SHP77 treated with DMSO at 0.1 percent for 48 hours (cell line): ENCODE measurements at places on chromosomes 2 and 18.

DNA sequence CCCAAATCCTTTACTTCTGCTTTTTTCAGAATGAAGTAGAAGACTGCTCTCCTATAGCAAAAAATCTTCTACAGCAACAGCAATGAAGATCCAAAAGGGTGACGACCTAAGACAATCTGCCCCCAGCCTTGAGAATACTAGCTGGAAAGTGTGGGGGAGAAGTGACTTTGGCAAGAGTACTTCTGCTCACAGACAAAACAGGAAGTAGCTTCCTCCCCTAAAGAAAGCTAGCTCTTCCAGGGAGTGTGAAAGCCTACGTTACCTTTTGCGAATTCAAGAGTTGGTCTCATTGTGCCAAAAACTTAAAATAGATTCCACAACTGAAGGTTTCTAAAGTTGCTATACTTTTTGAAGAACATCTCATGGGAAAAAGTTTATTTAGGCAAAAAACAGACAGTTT lies 1069.2 kb upstream of the CHAC2 start:
- DNase-seq: no peak

DNA sequence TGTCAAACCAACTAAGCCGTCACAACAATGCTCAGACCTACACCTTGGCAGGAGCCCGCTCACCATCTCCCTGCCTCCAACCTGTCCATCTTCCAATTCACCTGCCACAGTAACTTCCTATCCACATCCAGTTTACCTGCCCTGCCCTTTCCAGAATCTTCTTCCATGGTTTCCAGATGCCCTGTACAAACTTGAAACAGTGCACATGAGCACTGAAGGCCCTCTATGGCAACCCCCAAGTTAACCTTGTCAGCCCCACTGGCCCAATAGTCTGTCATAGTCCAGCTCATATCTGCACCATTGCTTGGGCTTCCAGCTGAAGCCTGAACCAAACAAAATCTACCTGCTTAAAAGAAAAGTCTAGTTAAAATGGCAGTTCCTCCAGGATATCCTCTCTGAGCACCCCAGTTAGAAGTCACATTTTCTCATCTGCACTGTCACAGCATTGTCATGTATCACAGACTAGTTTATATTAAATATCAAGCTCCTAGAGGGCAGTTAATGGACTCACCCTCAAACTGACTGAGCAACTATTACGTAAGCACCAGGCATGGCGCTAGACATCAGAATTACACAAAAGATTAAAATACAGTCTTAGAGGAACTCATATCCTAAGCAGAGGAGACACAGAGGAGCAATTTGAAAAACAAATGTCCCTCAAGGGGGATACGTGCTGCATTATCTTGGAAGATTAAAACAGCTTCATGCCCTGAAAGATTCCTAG lies 11.6 kb downstream of the NFE2L2 start:
- DNase-seq: no peak

- DNase-seq: no peak
Observed at GRCh38 chr18:42564761-42565160, 550.7 kb downstream of the RIT2 start.

- no peak for DNase-seq
Observed at GRCh38 chr2:2187196-2187595, 143.9 kb downstream of the MYT1L start.

- DNase-seq: no peak
Observed at GRCh38 chr2:122636097-122636496, 880.6 kb downstream of the TSN start.

DNA sequence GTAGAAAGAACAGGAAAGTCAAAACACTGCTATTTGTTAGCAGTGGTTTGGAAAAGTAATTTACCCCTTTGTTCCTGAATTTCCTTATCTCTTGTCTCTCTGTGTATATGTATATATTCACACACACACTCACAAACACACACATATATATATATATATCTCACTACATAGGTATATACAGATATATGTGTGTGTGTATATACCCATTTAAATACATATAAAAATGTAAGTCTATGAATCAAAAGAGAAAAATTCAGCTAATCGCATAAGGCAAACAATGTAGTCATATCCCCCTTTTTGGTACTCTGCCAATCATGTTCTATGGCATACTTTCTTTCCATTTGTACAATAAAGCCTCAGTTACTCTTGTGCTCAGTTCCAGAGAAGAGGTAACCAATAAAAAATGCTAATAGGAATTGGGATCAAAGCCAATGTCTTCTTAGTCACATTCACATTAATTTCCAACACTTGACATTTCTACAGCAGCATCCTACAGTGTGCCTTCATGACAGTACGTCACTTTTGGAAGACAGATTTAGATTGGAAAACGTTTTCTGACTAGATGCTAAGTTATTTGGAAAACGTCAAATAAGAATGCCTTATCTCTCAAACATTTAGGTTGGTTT lies 94.6 kb downstream of the MC4R start:
- no peak for DNase-seq

- DNase-seq: no peak
Observed at GRCh38 chr2:108226564-108226963, 13.2 kb upstream of the SULT1C3 start.

GRCh38 chr2:55431982-55432627 lies 12.4 kb upstream of the CCDC88A start:
- DNase-seq: peak; percentile 37

GRCh38 chr2:225120186-225120585 lies 77.9 kb upstream of the DOCK10 start:
- DNase-seq: no peak

GRCh38 chr2:162965191-162965590 lies 126.6 kb upstream of the KCNH7 start:
- no peak for DNase-seq

GRCh38 chr2:42545841-42546390 lies 22.5 kb upstream of the MTA3 start:
- no peak for DNase-seq
